Activated CD4-positive, alpha-beta memory T cell treated with anti-CD3 and anti-CD28 coated beads for 36 hours (primary cell): ENCODE measurements at places on chromosomes 12 and 14. TPM values are rescaled to one million over a fixed set of nuclear protein-coding genes. Genes with fewer than 3 reads are reported as not detected.

- no peak for DNase-seq
These were observed 85.5 kb upstream of the PTHLH start for GRCh38 chr12:28057856-28058615.

GRCh38 chr12:114414866-114415524, 9.1 kb upstream of the TBX5 start:
- DNase-seq, result no peak

INSM2 gene
- not detected for total RNA-seq

GRCh38 chr14:97581016-97581415, 783.8 kb downstream of the VRK1 start:
- DNase-seq, result no peak

DNA sequence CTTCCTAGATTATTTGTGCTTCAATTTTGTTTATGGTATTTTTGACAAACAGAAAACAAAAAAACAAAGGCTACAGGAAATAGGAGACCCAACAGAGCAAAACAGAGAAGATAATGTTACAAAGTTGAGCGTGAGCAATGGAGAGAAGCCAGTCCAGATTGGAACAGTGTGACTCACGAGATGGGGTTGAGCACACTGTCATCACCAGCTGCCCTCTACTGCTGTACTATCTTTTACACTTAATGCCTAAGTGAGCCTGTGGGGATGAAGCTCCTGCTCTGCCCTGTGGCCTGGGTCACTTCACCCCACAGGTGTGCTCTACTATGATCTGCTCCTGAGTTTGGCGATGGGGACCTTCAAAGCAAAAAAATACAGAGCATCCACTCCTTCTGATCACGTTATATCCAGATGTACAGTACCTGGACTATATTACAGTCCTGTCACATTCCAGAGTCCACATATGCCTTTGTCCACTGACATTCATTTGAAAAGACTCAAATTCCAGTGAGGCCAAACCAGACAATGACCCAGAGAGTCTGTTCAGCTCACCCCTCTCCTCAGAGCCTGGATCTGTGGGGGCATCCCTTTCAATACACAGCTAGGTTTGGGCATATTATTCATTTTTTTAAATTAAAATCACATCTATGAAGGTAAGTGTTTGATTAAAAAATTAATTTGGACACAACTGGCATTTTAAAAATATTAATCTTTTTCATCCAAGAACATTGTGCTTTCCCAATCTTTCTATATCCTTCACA, 4.4 kb downstream of the IPO8 start:
- no peak for DNase-seq

EAPP gene
- total RNA-seq, result 37.5 TPM

SLC25A29 gene
- 15.7 TPM for total RNA-seq
